ENCODE measurements at places on chromosomes 2 and 18.

DNA sequence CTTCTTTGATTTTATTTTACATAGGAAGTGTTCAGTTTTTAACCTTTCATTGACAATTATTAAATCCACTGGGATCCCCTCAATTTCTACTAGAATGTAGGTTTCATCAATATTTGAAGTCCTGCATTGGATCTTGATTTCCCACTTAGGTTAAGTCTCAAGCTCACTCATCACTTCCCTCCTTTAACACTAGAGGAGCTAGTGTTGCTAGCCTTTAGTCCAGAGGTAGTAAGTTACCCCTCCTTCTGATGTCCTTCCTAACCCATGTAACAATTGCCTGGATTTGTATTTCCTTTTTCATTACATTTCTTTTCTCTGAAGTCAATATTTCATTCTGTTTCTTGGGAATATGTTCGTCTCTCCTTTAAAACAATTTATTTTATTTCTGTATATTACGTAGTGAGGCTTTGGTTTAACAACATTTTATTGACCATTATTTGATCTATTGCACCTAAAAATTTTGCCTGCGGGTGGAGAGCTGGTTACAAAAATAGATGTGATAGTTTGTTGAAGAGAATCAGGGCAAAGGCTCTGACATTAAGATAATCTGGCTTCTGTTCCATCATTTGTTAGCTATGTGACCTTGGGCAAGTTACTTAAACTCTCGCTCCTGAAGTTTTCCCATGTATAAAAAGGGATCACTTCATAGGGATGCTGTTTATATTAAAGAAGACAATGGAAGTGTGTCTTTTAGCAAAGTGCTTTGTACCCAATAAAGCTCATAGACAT is 833.0 kb downstream of the SLC4A3 start:
- no peak for DNase-seq

GRCh38 chr2:56068746-56069145 is 115.0 kb upstream of the CCDC85A start:
- no peak for DNase-seq

DNA sequence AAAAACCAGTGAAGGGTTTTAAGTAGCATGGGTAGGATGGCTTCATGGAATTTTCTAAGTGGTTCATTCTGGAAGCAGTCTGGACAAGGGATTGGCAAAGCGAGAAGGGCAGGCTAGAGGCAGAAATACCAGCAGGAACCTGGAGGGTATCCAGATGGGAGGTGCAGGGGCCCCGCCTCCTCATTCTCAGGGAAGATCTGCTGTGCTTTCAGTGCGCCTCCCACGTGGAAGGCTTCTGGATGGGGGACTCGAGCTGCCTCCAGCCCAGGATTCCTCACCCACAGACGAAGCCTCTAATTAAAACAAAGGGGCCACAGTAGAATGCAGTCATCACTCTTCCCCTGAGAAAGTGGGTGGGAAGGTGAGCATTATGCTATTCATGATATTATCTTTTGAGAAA is 79.8 kb downstream of the VSNL1 start:
- DNase-seq = no peak

- DNase-seq = no peak
Observed at GRCh38 chr2:27278010-27278409, 2.8 kb downstream of the DNAJC5G start.

DNA sequence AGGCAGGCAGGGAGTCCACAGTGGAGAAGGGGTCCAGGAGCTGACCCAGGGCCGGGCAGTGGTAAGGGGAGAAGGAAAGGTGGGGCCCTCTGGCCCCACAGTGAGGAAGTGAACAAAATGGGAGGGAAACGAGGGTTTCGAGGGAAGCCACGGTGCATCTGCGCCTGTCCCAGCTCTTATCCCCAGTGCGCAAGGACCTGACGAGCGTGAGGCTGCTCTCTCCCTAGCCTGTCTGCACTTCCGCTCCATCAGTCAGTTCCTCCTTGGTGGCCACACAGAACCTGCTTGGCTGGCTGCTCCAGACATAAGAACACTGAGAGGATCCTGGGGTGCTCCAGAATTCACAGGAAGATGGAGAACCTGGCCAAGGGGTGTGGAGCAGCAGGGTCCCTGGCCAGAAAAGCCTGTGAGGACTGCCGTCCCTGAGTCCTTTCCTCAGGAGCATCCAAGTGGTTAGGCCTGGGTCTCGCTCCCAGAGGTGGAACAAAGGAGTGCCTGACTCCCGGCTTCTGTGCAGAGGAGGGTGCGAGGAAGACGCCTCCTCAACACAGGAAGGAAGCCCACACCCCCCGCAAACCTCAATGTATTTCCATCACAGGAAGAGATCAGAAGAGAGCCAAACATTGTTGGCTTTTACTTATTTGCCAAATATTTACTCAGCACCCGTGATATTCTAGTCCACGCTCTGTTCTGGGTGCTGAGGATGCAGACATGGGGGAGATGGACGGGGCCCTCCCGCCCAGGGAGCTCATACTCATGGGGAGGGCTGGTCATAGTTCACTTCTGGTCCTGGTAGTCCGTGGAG is 43.7 kb upstream of the SEMA4C start:
- no peak for DNase-seq

GRCh38 chr2:85247610-85248009 is 80.2 kb downstream of the TGOLN2 start:
- DNase-seq = no peak

DNA sequence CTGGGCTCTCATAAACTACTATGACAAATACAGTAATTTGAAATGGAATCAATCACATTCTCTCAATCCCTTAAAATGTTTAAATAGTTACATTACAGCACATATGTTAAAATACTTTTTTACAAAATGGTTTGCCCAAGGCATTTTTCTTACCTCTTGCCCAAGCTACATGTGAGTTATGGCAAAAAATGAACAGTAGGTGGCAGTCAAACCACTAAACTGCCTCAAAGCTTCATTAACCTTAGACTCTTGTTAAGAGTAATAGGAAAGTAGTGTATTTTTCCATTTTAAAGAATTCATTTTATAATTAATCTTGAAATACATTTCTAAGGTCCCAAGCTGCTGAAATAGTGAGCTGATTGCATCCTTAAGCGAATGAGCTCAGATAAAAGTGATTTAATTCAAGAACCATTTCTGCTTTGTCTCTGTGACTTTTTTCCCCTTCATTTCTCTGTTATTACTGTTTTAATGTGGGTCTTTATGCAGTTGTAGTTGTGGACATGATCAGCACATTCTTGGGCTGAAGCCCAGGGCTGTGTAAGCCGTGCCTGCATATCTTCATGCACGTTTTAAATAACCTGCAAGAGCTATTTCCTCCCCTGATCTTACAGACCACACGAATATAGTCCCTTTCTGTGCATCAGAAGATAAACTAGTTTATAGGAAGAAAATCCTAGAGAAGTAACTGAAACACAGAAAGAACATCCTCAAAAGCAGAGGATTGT is 311.8 kb downstream of the LNPK start:
- DNase-seq = no peak

DNA sequence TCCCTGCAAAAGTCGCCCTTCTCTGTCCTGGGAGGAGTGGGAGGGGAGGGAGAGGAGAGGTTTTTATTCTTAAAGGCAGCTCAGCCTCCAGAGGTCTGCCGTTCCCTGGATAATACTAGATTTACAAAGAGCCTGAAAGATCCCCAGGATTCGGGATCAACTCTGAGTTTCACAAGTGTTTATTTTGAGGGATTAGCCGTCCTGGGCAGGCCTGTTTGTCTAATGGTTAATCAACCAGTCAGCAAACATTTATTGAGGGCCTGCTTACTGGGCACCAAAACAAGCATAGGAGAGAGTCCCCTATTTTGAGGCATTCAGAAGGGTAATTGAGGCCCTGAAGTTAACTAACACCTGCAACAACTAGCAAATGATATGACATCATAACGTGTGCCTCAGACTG is 152.6 kb upstream of the SLC1A4 start:
- no peak for DNase-seq

- no peak for DNase-seq
Observed at GRCh38 chr2:220513573-220514288, 886.3 kb downstream of the SLC4A3 start.

GRCh38 chr18:9147440-9148202 is 11.0 kb downstream of the ANKRD12 start:
- peak; percentile 3 for DNase-seq
